Activated effector memory CD4-positive, alpha-beta T cell treated with Interleukin-2 at 50 U/mL for 16 hours (primary cell): ENCODE measurements at places on chromosomes 16 and 17.

GRCh38 chr16:9824200-9825068, 357.8 kb downstream of the GRIN2A start:
- no peak for DNase-seq

- DNase-seq = no peak
These were observed 5.6 kb downstream of the PLEKHG4 start for GRCh38 chr16:67284699-67285646.

- no peak for DNase-seq
These were observed 174.1 kb upstream of the MPHOSPH6 start for GRCh38 chr16:82344157-82344556.

DNA sequence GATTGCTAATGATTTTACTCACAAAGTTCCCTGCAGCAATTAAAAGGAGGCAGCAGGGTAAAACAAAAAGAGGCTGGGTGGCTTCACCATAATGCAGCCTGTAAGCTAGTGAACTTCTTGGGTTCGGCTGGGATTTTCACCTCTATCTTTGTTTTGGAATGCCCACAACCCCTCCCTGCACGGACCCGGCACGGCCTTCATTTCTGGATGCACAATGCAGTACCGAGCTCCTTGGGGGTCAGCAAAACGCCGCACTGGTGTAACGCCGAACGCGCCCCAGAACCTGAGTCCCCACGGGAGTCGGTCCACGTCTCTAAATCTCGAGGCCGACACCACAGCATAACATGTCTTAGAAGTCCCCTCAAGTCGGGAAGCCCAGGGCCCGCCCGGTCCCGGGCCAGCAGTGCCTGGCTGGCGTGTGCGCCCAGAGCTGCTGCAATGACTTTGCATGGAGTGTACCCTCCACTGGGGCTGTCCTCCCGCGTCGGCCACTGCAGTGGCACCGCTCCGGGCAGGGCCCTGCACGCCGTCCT, 759 bp downstream of the UBE2O start:
- peak; percentile 5 for DNase-seq

GRCh38 chr16:67198238-67198734, 645 bp upstream of the ELMO3 start:
- DNase-seq = no peak

DNA sequence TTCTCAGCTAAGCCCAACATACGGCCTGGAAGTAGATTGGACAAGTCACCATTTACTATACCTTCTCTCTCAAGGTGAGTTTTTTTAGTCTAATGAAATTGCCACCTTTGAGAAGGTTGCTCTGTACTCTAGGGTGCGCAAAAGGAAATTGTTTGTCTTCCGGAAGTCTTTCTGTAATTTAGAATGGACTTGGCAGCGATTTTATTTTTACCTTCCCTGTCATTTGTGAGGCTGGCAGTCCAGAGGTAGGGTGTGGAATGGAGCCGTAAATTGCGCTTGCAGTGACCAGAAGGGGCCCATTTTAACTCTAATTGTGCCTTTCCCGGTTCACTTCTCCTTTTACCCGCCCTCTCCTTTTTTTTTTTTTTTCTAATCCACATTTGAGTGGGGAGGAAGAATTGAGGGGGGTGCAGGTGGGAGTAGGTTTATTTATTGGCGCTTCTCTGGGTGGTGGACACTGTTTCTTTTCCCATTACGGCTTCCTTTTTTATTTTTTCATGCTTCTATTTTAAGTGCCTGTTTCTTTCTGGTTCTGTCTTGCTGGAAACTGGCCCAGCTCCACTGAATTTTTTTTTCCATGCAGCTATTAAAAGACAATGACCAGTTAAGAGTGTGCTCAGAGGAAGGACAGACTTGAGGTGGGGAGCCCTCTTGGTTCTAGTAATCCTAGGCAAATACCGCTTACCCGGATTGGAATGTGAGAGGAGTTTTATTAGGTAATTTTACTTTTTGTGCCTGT, 89.7 kb upstream of the CLEC18A start:
- no peak for DNase-seq

- DNase-seq = no peak
These were observed 2451.0 kb downstream of the TP53TG3F start for GRCh38 chr16:35910409-35910808.

DNA sequence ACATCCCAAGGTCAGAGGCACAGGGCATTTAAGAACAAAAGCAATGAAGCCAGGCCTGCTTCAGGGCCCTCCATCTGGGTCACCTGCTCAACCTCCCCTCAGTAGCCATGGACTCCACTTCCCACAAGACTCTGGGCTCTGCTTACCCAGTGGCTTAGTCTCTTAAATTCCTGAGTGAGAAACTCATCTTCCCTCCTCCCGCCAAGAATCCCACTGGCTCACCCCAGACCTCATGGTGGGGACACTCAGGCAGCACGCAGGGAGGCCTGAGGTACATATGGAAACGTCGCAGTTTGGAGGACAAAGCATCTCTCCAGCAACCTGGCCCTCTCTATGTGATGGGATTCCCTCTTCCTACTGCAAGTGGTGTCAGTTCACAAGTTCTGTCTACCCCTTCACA, 326.7 kb upstream of the CDH5 start:
- DNase-seq = no peak

DNA sequence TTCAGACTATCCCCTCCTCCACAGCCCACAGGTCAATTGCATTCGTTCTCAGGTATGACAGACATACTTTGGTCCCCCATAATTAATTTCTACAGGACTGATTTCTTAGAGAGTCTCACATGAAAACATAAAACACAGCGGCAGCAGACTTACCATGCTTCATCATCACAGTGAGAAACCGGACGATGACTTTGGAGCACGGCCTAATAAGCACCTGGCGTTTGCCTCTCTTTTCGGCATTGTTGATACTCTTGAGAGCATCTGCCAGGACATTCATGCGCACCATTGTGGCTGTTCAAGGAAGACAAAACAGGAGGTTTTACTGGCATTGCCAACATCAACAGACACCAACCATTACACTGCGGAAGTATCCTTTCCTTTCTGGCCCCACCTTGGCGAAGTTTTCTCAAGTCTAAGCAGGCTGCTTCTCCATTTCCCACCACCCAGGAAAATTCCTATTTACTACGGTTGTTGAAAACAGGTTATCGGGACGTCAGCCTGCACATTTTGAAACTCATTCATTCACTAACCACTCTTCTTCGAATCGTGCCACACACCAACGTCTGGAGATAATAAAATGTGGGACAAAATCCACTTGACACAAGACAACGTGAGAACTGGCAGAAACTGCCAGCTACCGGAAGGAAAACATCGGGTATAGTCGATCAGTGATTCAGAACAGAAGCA, 1.2 kb downstream of the RPS15A start:
- DNase-seq = no peak

GRCh38 chr16:51376080-51376479, 225.0 kb upstream of the SALL1 start:
- DNase-seq = no peak

DNA sequence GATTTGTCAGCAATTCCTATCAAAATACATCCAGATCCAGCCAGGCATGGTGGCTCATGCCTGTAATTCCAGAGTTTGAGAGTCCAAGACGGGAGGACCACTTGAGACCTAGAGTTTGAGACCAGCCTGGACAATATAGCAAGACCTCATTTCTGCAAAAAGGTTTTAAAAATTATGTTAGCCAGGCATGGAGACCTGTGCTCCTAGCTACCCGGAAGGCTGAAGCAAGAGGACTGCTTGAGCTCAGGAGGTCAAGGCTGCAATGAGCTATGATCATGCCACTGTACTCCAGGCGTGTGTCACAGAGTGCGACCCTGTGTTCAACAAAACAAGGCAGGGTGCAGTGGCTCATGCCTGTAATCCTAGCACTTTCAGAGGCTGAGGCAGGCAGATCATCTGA, 215.2 kb downstream of the CPPED1 start:
- no peak for DNase-seq

DNA sequence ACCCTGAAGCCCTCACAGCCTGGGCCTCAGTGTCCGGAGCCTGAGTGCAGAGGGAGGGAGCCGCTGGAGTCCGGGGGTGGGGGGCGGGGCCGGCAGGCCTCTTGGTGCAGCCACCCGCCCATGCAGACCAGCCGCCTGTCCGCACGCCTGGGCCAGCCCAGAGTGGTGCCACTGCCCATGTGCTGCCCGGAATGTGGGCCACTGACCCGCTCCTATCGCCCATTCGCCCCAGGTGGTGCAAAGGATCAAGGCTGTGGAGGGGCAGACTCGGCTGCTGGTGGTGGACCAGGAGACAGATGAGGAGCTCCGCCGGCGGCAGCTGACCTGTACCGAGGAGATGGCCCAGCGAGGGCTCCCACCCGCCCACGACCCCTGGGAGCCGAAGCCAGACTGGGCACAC, 2.6 kb downstream of the NHERF2 start:
- no peak for DNase-seq

DNA sequence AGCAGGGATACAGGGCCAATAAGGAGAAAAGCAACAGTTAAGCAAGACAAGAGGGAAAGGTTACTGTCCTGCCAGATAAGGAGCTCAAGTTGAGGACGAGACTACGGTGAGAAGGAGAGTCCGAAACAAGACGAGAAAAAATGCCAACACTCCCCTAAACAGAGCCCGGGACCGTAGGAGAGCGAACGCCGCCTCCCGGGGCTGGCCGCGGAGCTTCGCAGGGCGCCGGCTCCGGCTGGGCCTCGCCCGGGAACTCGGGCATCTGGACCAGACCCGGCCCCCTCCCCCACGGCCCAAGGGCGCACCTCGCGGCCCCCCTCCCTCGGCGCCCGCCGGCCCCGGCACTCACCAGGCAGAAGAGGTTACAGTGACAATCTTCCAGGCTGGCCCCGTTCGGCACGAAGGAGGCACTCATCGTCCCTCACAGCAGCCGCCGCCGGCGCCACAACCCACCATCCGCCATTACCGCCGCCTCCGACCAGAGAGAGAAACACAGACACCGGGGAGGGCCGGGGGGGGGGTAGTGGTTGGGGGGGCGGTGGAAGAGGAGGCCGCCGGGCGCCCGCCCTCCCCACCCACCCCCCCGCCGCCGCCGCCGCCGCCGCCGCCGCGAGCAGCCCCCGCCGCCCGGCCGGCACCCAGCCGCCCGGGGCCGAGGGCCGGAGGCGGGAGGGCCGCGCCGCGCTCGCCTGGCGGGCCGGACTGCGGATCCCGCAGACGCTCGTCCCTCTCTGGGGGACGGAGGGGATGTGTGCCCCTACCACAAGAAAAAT, at the start of gene MED13:
MED13 (minus strand) TSS at position 488 of the 773 bp plus-strand sequence; CDS start at position 415, 73 bp downstream.
- DNase-seq = peak; percentile 56
